ENCODE measurements at places on chromosomes 12 and 14.

DNA sequence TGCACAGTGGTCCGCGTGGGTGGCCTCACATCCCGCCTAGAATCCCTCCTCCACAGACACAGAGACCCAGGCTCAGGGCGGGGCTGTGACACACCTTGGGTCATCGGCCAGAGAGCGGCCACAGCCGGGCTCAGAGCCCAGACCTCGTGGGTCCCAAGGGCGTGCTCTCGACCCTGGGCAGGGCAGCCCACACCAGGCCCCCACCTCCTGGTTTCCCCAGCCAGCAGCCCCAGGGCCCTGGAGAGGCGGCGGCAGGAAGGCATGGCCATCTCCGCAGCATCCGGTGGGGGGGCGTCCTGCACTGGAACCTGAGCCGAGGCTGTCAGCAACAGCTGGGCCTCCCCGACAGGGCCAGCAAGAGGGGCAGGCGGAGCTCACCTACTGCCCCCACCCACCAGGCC lies 15.2 kb downstream of the JAG2 start:
- no peaks in the 10 kb centered on the region for H3K36me3 ChIP-seq
- no peaks in the 10 kb centered on the region for H3K4me1 ChIP-seq
- no peak for DNase-seq

- no peak overlapping the region for H3K4me3 ChIP-seq
- H3K4me1 ChIP-seq = peaks cover 12% of the 10 kb centered on the region
- H3K27me3 ChIP-seq = no peaks in the 10 kb centered on the region
- no peak for DNase-seq
- H3K36me3 ChIP-seq = peaks cover 66% of the 10 kb centered on the region
Observed at GRCh38 chr14:21211509-21211908, 55.6 kb upstream of the OR5AU1 start.

DNA sequence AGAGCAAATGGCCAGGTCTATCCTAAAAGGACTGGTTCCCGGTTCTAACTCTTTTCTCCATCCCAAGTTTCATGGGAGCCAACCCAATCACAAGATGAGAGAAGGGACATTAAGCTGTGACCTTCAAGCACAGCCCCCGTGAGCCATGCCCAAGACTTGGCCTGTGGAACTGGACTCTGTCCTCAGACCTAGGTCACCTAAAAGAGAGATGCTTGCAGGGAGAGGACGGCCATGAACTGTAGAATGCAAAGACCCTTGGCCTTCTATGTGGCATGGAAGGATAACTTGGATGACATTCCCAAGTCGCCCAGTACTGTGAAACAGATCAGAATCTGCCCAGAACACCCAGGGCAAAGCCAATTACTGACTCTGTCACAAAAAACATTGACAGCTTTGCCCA lies 263.5 kb downstream of the DPF3 start:
- H3K27me3 ChIP-seq = no peaks in the 10 kb centered on the region
- H3K36me3 ChIP-seq = no peaks in the 10 kb centered on the region
- no peak for DNase-seq
- H3K27ac ChIP-seq = no peak overlapping the region

DNA sequence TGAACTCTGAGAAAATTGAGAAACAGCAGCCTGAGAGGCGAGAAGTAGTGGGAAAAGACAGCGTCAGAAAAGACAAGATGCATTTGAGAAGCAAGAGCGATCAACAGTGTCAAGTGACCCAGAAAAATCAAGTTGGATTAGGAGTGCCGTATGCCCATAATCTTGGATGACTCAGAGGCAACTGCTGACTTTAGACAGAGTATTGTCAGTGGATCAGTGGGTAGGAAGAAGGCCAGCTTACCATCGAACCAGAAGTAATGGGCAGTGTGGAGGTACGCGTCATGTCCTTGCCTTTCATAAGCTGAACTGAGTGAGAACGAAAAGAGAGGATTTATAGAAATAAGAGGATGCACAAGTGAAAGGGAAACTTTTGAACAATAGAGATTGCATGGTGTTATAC lies 151.0 kb upstream of the NAV3 start:
- no peaks in the 10 kb centered on the region for H3K4me1 ChIP-seq
- H3K27ac ChIP-seq = no peak overlapping the region
- DNase-seq = no peak

GRCh38 chr12:122651520-122652224 lies 51.5 kb downstream of the HCAR2 start:
- no peak for DNase-seq
- no peak overlapping the region for H3K4me3 ChIP-seq
- H3K27ac ChIP-seq = no peak overlapping the region
- H3K27me3 ChIP-seq = no peaks in the 10 kb centered on the region
- H3K36me3 ChIP-seq = no peaks in the 10 kb centered on the region
- H3K4me1 ChIP-seq = no peaks in the 10 kb centered on the region

DNA sequence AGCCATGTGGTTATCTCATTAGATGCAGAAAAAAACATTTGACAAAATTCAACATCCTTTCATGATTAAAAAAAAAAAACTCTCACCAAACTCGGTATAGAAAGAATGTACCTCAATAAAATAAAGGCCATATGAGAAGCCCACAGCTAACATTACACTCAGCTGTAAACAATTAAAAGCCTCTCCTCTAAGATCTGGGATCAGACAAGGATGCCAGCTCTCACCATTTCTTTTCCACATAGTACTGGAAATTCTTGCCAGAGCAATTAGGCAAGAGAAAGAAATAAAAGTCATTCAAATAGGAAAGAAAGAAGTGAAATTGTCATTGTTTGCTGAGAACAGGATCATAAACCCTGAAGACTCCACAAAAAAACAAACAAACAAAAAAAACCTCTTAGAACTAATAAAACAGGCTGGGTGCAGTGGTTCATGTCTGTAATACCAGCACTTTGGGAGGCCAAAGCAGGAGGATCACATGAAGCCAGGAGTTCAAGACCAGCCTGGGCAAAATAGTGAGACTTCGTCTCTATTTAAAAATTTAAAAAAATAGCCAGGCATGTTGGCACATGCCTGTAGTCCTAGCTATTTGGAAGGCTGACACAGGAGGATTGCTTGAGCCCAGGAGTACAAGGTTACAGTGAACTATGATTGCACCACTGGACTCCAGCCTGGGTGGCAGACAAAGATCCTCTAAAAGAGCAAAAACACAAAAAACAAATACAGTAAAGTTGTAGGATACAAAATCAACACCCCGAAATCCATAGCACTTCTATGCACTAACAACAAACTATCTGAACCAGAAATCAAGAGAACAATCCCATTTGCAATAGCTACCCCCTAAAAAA lies 114.4 kb downstream of the FOXA1 start:
- DNase-seq = no peak
- H3K4me3 ChIP-seq = no peak overlapping the region
- no peaks in the 10 kb centered on the region for H3K27me3 ChIP-seq
- H3K36me3 ChIP-seq = no peaks in the 10 kb centered on the region

GRCh38 chr12:32377344-32378055 lies 21.9 kb upstream of the FGD4 start:
- DNase-seq = no peak
- no peaks in the 10 kb centered on the region for H3K4me1 ChIP-seq
- no peaks in the 10 kb centered on the region for H3K36me3 ChIP-seq

All from effector memory CD4-positive, alpha-beta T cell (primary cell).